ENCODE measurements at places on chromosomes 2 and 18.

GRCh38 chr18:26511339-26512071 lies 36.8 kb downstream of the KCTD1 start:
- no peak for DNase-seq

- no peak for DNase-seq
Measured at GRCh38 chr2:157784169-157784822, 91.8 kb downstream of the ACVR1 start.

GRCh38 chr2:216985658-216986141 lies 125.8 kb upstream of the TNP1 start:
- no peak for DNase-seq

DNA sequence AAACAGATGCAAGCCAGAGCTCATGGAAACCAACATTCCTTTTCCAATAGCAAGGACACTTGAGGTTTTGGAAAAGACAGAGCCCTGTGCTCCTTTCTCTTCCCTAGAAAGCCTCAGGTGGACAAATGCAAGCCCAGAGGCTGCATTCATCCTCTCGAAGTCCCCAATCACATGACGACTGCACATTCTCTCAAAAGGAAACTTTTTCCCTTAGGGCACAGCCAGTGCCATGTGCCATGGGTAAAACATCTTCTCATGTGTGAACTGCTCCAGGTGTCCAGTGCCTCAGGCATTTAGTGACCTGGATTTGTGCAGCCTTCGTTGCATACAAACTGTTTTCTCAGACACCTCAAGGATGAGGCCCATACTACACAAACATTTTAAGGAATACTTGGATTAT lies 140.7 kb downstream of the LAMA1 start:
- no peak for DNase-seq

DNA sequence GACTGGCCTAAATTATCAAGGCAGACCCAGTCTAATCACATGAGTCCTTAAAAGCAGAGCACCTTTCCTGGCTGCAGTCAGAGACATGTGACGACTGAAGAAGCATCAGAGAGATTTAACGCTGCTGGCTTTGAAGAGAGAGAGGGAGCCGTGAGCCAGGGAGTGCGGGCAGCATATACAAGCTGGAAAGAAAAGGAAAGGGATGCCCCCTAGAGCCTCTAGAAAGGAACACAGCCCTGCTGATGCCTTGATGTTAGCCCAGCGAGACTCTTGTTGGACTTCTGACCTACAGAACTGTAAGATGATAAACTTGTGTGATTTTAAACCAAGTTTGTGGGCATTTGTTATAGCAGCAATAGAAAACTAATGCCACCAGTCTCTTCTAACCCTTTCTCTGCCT lies 58.1 kb downstream of the HEATR5B start:
- no peak for DNase-seq

GRCh38 chr2:76128622-76129021 lies 417.9 kb upstream of the GCFC2 start:
- no peak for DNase-seq

- DNase-seq, result no peak
Measured at GRCh38 chr18:60893355-60894097, 439.7 kb upstream of the CDH20 start.

DNA sequence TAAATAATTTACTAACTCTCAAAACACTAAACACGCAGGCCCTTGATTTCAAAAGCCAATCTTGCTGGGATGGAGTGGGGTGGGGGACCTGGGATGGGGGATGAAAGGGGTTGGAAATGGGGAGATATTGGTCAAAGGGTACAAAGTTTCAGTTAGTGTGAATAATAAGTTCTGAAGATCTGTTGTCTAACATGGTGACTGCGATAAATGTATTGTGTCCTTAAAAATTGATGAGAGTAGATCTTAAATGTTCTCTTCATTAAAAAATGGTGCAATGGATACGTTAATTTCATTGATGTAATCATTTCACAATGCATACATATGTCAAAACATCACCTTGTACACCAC lies 505 bp upstream of the ACYP2 start:
- no peak for DNase-seq

- DNase-seq, result no peak
Measured at GRCh38 chr2:128286011-128286721, 32.5 kb downstream of the HS6ST1 start.

Measured in suprapubic skin (tissue), 4 donors.